NCI-H526 treated with DMSO at 0.1 percent for 48 hours (cell line): ENCODE measurements at places on chromosomes 4 and X.

DNA sequence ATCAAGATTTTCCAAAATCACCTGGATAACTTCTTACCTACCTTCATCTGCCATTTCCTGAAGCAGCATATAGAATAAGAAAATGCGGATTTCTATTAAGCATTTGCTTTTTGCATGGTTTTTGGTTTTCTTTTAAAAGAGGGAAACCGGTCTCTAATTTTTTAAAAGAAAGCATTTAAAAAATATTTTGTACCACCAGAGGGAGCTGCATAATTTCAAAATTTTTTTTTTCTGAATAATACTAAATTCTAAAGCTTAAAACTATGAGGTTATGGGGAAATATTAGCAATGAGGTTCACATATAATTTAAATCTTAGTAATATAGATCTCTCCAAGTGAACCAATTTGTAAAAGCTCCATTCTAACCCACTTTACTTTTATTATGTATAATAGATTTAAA is 137.7 kb upstream of the TENT5D start:
- no peak for DNase-seq

- no peak for DNase-seq
Observed at GRCh38 chr4:127425851-127426250, 206.9 kb upstream of the INTU start.

- DNase-seq = no peak
Observed at GRCh38 chrX:131359611-131360010, 70.5 kb upstream of the IGSF1 start.

DNA sequence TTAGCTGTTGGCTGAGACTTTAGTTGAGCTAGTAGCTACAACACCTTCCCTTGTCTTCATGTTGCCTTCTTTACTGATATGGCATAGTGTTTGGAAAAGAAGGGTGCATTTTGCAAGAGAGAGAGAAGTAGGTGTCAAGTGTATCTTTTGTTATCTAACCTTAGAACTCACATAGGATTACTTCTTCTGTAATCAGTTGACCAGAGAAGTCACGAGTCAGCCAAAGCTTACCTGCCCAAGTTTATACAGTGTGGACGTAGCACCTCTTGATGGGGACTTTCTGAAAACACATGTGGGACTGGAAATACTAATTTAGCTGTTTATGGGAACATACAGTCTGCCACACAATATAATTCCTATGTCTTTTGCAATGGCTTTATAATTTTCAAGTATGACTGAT is 56.0 kb downstream of the UGT8 start:
- DNase-seq = no peak

- no peak for DNase-seq
Observed at GRCh38 chrX:148020329-148020728, 39.2 kb downstream of the FMR1NB start.

- peak; percentile 17 for DNase-seq
Observed at GRCh38 chr4:38529189-38530115, 134.5 kb upstream of the KLF3 start.

DNA sequence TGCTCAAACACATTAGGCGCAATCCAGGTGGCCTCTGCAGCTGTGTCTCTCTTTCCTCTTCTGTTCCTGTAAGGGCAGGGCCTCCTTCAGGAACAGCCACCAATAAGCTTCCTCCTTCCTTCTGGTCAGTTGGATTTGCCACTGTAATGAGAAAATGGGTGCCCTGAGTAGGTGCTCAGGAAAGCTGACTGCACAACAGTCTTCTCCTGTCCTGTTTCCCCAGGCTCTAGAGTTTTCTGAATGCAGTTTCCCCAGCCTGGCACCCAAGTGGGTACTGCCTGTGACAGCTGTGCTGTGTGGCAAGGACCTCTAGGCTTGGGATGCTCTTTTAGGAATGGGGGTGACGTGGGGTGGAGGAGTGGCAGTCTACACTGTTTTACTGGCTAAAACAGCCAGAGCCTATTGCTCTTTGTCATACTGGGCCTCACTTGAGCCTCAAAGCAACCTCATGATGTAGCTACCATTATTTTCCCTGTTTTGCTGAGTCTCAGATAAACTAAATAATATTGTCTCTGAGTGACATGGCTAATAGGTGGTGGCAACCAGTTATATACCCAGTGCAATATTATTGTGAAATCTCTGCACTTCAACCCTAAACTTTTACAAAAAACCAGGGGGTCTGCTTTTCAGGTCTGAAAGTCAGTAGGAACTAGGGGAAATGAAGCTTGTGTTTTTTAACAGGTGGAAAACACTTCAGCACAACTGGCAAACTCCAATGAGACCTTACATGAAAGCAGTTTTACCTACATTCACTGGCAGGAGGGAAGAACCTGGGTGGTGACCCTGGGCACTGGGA is 1.2 kb downstream of the CXCL2 start:
- no peak for DNase-seq

DNA sequence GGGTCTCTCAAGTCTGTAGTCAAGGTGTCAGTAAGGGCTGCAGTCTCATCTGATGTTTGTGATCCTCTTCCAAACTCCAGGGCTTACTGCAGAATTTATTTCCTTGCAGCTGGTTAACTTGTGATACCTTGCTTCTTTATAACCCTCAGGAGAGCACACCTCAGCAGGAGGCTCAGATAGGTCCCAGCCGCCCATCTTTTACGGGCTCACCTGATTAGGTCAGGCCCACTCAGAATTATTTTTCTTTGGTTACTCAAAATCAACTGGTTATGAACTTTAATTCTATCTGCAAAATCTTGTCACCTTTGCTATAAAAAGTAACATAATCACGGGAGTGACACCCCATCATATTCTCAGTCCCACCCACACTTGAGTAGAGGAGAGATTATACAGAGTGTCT is 99.9 kb upstream of the BEND4 start:
- DNase-seq = no peak

DNA sequence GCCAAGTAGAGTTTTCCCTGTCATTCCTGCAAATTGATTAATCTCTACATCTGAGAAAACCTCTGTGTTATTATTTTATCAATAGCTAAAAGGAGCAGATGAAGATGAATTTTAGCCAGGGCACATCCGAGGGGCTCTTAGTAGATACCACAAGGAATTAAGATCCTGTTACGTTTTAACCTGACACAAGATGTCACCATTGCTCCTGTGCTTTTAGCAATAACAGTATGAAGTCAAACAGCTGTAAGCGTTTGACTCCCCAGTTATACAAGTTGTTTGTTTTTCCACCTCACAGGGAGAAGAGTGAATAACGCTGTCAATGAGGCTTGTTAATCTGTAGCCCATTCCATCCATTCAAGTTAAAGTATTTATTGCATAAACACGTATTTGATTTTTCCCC is 76.0 kb upstream of the AP1S2 start:
- peak; percentile 31 for DNase-seq

GRCh38 chrX:23819385-23820234 is 36.6 kb downstream of the SAT1 start:
- DNase-seq = no peak
